Stimulated activated CD4-positive, alpha-beta T cell treated with anti-CD3 and anti-CD28 coated beads, TNF-alpha, amount 100 ng/mL, for 48 hours (primary cell): ENCODE measurements at places on chromosomes 12 and 14.

GRCh38 chr12:98127336-98127679 is 388.1 kb upstream of the TMPO start:
- no peak for DNase-seq

- DNase-seq = no peak
These were observed 64.7 kb upstream of the CISTR start for GRCh38 chr12:53816360-53817020.

DNA sequence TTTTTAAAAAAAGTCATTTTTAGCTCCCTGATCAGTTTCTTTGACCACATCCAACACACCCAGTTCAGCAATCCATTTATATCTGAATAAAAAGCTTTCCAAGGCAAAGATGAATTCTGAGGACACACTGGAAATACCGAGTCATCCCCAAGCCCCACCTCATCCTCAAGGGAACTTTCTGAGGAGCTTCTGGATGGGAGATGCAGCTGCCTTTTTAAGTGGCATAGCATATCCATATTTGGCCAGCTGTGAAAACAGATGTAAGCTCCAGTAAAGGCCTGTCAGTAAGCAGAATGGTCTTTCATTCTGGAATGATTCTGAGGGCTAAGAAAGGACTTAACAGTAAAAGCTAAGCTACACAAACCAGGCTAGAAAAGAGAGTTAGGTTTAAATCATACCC is 18.4 kb downstream of the ZFYVE1 start:
- DNase-seq = no peak

- DNase-seq = no peak
These were observed 325.4 kb upstream of the SFSWAP start for GRCh38 chr12:131385313-131386166.
